MCF 10A (cell line): ENCODE measurements at places on chromosomes 13 and 19. TPM values are rescaled to one million over a fixed set of nuclear protein-coding genes. Genes with fewer than 3 reads are reported as not detected.

The ATCAY gene
- not detected in 2 replicates for total RNA-seq

The TNFRSF19 gene
- not detected in 2 replicates for total RNA-seq

The ASPDH gene
- not detected in 2 replicates for total RNA-seq

The SLC7A10 gene
- not detected in 2 replicates for total RNA-seq

The FAM124A gene
- total RNA-seq, result 0.12 and 0.15 TPM in 2 replicates

The USE1 gene
- total RNA-seq, result 29.9 and 47.9 TPM in 2 replicates

The PCDH9 gene
- total RNA-seq, result 7.2 and 10.1 TPM in 2 replicates

The ZNF677 gene
- total RNA-seq, result not detected in 2 replicates

The TRIP10 gene
- total RNA-seq, result 45.4 and 49.7 TPM in 2 replicates

The LILRB1 gene
- total RNA-seq, result not detected in 2 replicates

The ZNF112 gene
- 5.4 and 5.7 TPM in 2 replicates for total RNA-seq

The RAB20 gene
- 1.7 and 2.8 TPM in 2 replicates for total RNA-seq
